Activated CD4-positive, alpha-beta T cell treated with anti-CD3 and anti-CD28 coated beads, Interleukin-2, amount 10 ng/mL, durations not matched to agents 24 days and 14 days (primary cell): ENCODE measurements at places on chromosomes 11 and 22. TPM values are rescaled to one million over a fixed set of nuclear protein-coding genes. Genes with fewer than 3 reads are reported as not detected.
A peak's percentile ranks its signal among the peaks of the same experiment; 100 is the strongest.

GRCh38 chr11:35918716-35919115, 25.1 kb upstream of the LDLRAD3 start:
- no peaks in the 10 kb centered on the region for H3K4me1 ChIP-seq
- DNase-seq = no peak
- no peak overlapping the region for H3K4me3 ChIP-seq
- peaks cover 2% of the 10 kb centered on the region for H3K27me3 ChIP-seq

- no peak overlapping the region for H3K4me3 ChIP-seq
- H3K27ac ChIP-seq = no peak overlapping the region
- H3K4me1 ChIP-seq = no peaks in the 10 kb centered on the region
- H3K27me3 ChIP-seq = no peaks in the 10 kb centered on the region
- DNase-seq = no peak
These were observed 31.4 kb downstream of the TECTA start for GRCh38 chr11:121132211-121132976.

- H3K4me3 ChIP-seq = no peak overlapping the region
- DNase-seq = no peak
- H3K27me3 ChIP-seq = no peaks in the 10 kb centered on the region
- H3K36me3 ChIP-seq = no peaks in the 10 kb centered on the region
- H3K4me1 ChIP-seq = peaks cover 11% of the 10 kb centered on the region
These were observed 43.1 kb downstream of the BUD13 start for GRCh38 chr11:116729501-116730240.

GRCh38 chr11:101617735-101618332, 34.0 kb upstream of the TRPC6 start:
- H3K4me1 ChIP-seq = no peaks in the 10 kb centered on the region
- peak; percentile 36 for DNase-seq
- no peak overlapping the region for H3K4me3 ChIP-seq
- H3K27ac ChIP-seq = no peak overlapping the region

GRCh38 chr11:10305964-10306918, 1.4 kb downstream of the ADM start:
- peak overlapping the region; percentile 67 for H3K27ac ChIP-seq
- peaks cover 3% of the 10 kb centered on the region for H3K36me3 ChIP-seq
- DNase-seq = peak; percentile 74
- peaks cover 48% of the 10 kb centered on the region for H3K27me3 ChIP-seq

DNA sequence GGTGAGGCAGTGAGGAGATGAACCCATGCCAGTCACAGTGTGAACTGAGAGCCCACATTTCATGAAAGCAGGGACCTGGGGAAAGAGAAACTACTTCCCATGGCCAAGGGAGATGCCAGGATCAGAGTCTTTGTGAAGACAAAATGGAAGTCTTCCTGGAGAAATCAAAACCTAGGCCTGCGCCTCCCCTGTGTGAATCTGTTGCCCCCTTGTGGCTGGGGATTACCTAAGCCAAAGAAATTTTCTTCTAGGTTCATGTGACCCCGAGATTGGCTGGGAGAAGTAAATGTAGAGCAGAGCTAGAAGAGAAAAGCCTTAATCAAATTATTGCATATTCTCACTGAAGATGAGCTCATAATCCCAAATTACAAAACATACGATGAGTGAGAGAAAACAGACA, 1075.3 kb downstream of the TBC1D22A start:
- H3K27ac ChIP-seq = no peak overlapping the region
- no peak for DNase-seq
- H3K4me1 ChIP-seq = no peaks in the 10 kb centered on the region
- no peak overlapping the region for H3K4me3 ChIP-seq
- H3K27me3 ChIP-seq = no peaks in the 10 kb centered on the region

- no peak overlapping the region for H3K4me3 ChIP-seq
- H3K4me1 ChIP-seq = no peaks in the 10 kb centered on the region
- no peaks in the 10 kb centered on the region for H3K27me3 ChIP-seq
- no peak overlapping the region for H3K27ac ChIP-seq
- H3K36me3 ChIP-seq = no peaks in the 10 kb centered on the region
These were observed 149.7 kb upstream of the SEZ6L start for GRCh38 chr22:26019596-26019995.

DNA sequence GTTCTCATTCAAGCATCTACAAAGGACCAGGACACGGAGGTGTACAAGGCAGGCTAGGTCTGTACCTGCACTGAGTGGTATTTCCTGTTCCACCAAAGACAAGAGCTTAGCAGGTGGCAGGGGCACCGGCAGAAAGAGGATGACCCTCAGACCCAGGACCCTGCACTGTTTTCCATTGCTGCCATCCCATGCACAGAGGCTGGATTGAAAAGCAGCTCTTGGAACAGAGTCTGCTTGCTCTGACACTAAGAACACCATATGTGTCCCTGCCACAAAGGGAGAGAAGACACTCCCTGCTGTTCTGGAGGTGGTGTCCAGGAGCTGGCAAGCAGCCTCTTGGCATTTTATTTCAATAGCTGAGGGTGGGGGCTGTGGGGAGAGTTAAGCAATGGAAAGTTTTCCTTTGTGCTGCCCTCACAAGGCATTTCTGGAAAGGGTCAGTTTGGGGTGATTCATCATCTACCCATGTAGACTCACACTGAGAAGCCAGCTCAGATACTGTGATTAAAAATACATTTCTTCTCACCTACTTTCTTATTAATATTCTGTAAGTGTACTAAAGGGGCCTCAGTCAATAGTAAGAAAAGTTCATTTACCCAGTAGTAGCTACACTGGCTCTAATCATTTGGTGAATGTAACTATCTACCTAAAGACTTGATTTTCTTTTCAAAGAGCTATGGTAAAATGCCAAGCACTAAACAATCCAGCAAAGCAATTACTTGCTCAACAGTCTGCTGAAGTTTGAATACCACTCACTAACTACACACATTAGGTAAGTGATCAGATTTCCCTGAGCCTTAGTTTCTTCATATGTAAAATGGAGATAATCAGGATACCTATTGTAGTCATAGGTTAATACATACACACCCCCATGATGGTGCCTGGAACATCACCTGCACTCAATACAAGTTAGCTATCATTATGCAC, 55.2 kb downstream of the SLC1A2 start:
- no peak overlapping the region for H3K4me3 ChIP-seq
- H3K27ac ChIP-seq = no peak overlapping the region
- DNase-seq = no peak

DNA sequence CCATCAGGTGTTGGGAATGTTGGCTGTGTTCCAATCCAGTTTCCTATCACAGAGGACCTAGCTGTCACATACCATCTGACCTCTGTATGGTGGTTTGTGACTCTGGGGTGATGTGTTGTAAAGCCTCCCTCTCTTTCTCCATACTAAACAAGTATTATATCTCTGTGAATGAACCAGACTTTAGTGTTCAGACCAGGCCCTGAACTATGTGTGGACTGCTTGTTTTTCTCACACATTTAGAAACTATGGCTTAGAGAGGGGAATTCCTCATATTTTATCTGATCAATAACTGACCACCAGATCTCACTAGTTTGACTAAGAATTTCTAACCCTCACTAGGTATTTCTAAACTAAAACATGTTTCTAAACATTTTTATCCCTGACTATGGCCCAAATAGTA, 17.5 kb downstream of the NCR3LG1 start:
- peaks cover 10% of the 10 kb centered on the region for H3K4me1 ChIP-seq
- H3K4me3 ChIP-seq = peak overlapping the region; percentile 20
- peaks cover 5% of the 10 kb centered on the region for H3K27me3 ChIP-seq
- peak overlapping the region; percentile 45 for H3K27ac ChIP-seq
- H3K36me3 ChIP-seq = peaks cover 45% of the 10 kb centered on the region

GRCh38 chr22:49923445-49923844, 5.0 kb downstream of the CRELD2 start:
- peak overlapping the region; percentile 45 for H3K27ac ChIP-seq
- no peak for DNase-seq
- no peak overlapping the region for H3K4me3 ChIP-seq
- no peaks in the 10 kb centered on the region for H3K27me3 ChIP-seq
- H3K4me1 ChIP-seq = peaks cover 31% of the 10 kb centered on the region

DNA sequence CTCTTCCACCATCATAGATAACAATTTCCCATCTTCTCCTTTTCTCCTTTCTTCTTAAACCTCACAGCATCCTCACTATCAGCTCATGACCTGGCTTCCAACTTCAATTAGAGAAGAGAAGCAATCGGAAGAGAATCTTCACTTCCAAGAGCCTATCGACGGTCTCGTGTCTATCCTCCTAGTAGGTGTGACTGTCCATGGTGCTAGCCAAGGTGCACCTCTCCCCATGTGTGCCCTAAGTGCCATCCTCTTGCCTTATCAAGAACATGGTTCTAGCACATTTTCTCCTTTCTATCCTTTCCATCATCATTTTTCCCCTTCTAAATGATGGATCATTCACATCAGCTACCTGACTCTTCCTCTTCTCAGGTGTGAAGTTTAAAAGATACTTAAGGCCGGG, 5.1 kb upstream of the CUL5 start:
- peaks cover 2% of the 10 kb centered on the region for H3K4me1 ChIP-seq
- H3K36me3 ChIP-seq = no peaks in the 10 kb centered on the region
- H3K27ac ChIP-seq = no peak overlapping the region
- H3K4me3 ChIP-seq = no peak overlapping the region

GRCh38 chr22:45879552-45879949, 97.4 kb downstream of the WNT7B start:
- no peaks in the 10 kb centered on the region for H3K36me3 ChIP-seq
- DNase-seq = no peak
- no peak overlapping the region for H3K27ac ChIP-seq
- no peak overlapping the region for H3K4me3 ChIP-seq

GRCh38 chr11:23205156-23205871, 345.0 kb upstream of the CCDC179 start:
- H3K36me3 ChIP-seq = no peaks in the 10 kb centered on the region
- no peaks in the 10 kb centered on the region for H3K4me1 ChIP-seq
- no peak for DNase-seq
- H3K4me3 ChIP-seq = no peak overlapping the region

- no peaks in the 10 kb centered on the region for H3K36me3 ChIP-seq
- H3K27me3 ChIP-seq = peaks cover 3% of the 10 kb centered on the region
- no peak overlapping the region for H3K27ac ChIP-seq
These were observed 48.1 kb upstream of the FGF3 start for GRCh38 chr11:69867076-69868005.

DNA sequence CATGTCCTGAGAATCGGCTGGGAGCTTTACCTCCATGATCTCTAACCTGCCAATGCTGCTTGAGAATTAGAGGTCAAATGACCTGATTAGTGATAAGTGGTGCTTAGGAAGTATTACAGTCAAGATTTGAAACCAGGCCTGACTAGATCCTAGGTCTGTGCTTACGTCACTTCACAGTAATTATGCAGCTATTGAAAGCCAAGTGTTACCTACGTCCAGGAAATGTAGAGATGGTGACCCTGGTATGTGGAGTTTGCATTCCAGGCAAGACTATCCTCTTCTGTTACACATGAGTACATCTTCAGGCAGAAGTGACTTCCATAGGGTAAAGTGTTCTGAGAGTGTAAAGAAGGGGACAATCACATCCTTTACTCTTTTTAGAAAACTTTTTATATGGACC, 530.4 kb upstream of the TENM4 start:
- DNase-seq = no peak
- H3K36me3 ChIP-seq = no peaks in the 10 kb centered on the region
- H3K4me3 ChIP-seq = no peak overlapping the region
- H3K27me3 ChIP-seq = no peaks in the 10 kb centered on the region

- H3K27ac ChIP-seq = no peak overlapping the region
- DNase-seq = no peak
- no peaks in the 10 kb centered on the region for H3K36me3 ChIP-seq
These were observed 43.4 kb downstream of the PAX6 start for GRCh38 chr11:31767685-31768084.

DNA sequence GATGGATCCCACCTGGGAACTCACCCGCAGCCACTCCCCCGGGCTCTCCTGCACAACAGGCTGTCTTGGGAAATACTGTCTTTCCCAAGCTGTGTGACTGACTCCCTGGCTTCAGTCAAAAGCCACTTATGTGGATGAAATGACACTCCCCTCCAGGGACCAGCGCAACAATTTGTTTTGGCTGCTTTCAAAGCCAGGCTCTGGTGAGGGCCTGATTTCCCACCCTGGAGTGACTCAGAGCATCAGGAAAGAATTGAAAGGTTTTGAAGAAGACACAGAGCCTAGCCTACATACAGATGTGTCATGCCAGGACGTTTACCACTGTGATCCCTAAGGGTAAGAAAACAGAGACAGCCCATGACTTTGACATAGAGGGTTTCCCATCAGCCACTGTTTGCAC, 550.5 kb downstream of the MIAT start:
- no peaks in the 10 kb centered on the region for H3K4me1 ChIP-seq
- no peaks in the 10 kb centered on the region for H3K36me3 ChIP-seq
- DNase-seq = no peak
- no peak overlapping the region for H3K4me3 ChIP-seq
- peaks cover 6% of the 10 kb centered on the region for H3K27me3 ChIP-seq

GRCh38 chr11:120017582-120018150, 120.2 kb downstream of the TRIM29 start:
- no peak for DNase-seq
- H3K27ac ChIP-seq = no peak overlapping the region
- no peak overlapping the region for H3K4me3 ChIP-seq
- peaks cover 27% of the 10 kb centered on the region for H3K27me3 ChIP-seq
- no peaks in the 10 kb centered on the region for H3K36me3 ChIP-seq

DNA sequence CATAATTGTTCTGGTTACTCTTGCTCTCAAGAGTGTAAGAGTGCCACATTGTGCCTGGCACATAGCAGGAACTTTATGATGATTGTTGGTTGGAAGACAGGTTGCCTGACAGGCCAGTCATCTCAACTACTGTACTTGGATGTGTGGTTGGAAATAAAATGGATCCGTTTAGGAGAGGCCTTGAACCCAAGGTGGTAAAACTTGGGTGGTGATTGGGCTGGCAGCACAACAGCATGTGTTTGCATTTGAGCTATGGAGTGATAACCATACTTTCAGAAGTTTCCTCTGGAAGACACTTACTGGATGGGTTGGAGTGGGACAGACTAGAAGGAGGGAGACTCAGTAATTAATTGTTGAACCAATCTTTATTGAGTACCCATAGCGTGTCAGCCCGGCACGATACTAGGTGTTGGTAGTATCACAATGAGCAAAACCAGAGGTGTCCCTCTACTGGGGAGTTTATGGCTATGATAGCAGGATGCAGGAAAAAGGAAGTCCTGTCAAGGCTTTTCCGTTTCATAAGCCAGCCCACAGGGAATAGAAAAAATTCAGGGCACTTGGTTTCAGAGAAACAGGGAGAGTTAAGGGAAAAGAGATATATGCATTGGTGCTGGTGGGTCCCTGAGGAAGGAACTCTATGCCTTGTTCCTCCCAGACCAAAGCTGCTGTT, 3.1 kb upstream of the TMEM109 start:
- no peak overlapping the region for H3K4me3 ChIP-seq
- peaks cover 6% of the 10 kb centered on the region for H3K36me3 ChIP-seq
- H3K27me3 ChIP-seq = peaks cover 5% of the 10 kb centered on the region
- DNase-seq = no peak
- peaks cover 34% of the 10 kb centered on the region for H3K4me1 ChIP-seq
- H3K27ac ChIP-seq = no peak overlapping the region

GRCh38 chr22:36773935-36774334, 2.0 kb downstream of the IFT27 start:
- no peaks in the 10 kb centered on the region for H3K27me3 ChIP-seq
- no peak for DNase-seq
- no peak overlapping the region for H3K27ac ChIP-seq

Gene GAB4
- total RNA-seq = not detected in 2 replicates

Gene FIBIN
- total RNA-seq = not detected in 2 replicates

Gene NNMT
- total RNA-seq = not detected in 2 replicates

Gene TUB
- 0.30 and 0.43 TPM in 2 replicates for total RNA-seq

Gene ROM1
- total RNA-seq = 2.3 and 3.1 TPM in 2 replicates

Gene VWCE
- 10.6 and 12.4 TPM in 2 replicates for total RNA-seq

Gene STIM1
- total RNA-seq = 60.6 and 63.4 TPM in 2 replicates

Gene FAM181B
- not detected in 2 replicates for total RNA-seq

Gene VPREB3
- not detected in 2 replicates for total RNA-seq
